ENCODE measurements at places on chromosomes 11 and 22. TPM values are rescaled to one million over a fixed set of nuclear protein-coding genes. Genes with fewer than 3 reads are reported as not detected.
A peak's percentile ranks its signal among the peaks of the same experiment; 100 is the strongest.

Gene ANO5
- 10.9 TPM for total RNA-seq

DNA sequence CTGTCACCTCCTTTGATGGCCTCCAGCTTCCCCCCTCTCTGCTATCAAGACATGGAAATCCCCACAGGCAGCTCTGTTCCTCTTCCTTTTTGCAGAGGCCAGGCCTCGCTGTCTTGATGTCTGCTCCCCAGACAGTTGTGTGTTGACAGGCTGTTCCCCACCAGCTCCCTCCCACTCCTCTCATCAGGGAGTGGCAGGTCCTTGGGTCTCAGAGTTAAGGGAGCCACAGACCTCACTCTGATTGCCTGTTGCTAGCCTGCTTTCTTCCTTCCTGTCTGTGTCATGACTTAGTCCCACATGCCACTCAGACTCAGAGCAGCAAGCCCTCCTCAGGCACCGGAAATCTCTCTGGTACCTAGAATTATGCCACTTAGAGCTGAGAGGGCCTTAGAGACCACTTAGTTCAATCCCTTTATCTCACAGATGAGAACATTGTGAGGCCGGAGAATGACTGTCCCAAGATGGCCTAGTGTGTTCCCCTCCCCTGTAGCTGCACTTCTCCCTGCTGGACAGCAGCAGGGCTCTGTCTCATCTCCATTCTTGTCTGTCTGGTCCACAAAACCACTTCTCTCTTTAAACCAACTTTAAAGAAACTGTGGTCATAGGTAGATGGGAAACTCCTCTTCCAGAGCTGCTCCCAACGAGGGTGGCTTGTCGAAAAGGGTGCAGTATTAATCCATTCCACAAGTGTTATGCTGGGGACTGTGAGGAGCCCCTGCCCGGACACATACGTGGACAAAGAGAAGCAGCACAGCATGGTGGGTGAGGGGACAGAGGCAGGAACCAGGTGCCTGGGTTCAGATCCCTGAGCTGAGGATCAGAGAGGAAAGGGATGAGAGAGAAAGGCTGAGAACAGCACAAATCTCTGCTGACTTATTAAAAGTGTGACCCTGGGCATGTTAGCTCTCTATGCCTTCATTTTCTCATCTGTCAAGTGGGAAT, 4.2 kb downstream of the AMPD3 start:
- DNase-seq, result peak; percentile 11

Gene NLRP10
- total RNA-seq, result not detected

DNA sequence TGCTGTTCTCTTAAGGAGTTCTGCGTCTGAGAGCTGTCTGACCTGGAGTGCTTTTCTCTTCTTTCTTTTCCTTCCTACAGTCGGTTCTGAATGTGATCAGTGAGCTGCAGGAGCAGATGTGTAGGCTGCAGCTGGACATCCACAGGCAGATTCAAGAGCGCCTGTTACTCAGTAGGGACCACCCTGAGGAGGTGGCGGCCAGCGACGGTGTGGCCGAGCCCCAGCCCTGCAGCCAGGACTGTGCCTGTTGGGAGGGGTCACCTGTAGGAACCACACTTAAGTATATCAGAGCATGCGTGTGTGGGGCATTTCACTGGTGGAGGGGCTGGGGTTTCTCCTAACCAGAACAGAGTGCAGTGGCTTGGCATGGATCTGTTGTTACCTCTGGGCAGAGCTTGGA, 56.3 kb downstream of the CYB5R2 start:
- DNase-seq, result no peak

DNA sequence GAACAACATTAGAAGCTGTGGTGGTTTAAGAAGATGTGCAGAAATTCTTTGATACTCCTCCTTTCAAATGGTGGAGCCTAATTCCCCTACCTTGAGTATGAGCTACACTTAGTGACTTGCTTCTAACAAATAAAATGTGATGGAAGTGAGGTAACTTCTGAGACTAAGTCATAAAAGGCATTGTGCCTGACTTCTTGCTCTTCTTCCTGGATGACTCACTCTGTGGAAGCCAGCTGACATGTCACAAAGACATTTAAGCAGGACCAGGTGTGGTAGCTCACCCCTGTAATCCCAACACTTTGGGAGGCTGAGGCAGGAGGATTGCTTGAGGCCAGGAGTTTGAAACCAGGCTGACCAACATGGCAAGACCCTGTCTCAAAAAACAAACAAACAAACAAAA, 3.9 kb upstream of the PLA2G3 start:
- DNase-seq, result no peak

GRCh38 chr11:70740488-70740851, 342.1 kb downstream of the CTTN start:
- no peak for DNase-seq

DNA sequence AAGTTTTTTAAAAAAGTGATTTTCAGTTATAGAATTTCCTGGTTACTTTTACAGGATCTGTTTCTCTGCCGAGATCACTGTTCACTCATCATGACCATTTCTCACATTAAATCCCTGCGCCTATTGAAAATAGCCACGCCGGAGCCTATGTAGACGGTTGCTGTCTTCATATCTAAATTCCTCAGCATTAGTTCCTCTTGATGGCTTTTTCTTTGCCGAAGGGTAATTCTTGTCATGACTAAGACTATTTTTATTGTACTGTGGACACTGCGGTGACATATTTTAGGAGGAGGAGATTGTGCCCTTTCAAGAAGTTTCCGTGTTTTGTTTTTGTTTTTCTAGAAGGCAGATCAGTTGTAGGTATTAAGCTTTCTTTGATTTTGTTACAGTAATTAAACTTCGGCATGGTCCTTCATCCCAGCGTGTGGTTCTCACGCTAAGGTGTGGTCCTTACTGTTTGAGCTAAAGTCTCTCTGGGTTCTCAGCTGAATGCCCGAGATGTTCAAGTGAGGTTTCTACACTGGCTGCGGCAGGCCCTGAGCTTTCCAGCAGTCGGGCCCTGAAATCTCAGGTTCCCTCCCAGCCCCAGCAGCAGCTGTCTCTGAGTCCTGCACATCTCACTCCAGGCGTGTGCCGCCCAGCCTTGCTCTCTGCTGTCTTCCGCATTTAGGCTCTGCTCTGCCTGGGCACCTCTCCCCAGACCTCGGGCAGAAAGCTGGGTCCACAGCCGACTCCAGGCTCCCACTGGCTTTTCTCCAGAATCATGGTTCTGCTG, 1110.5 kb downstream of the TBC1D22A start:
- no peak for DNase-seq
